ENCODE measurements at places on chromosomes 5 and 9. TPM values are rescaled to one million over a fixed set of nuclear protein-coding genes. Genes with fewer than 3 reads are reported as not detected.

Gene SYK
- total RNA-seq = not detected

Gene LCN2
- total RNA-seq = 0.14 TPM

Gene DEPDC1B
- 6.8 TPM for total RNA-seq

Gene SERF1A
- 5.4 TPM for total RNA-seq

Gene CMYA5
- total RNA-seq = 0.05 TPM

Gene ATG12
- total RNA-seq = 55.3 TPM

Gene ERP44
- total RNA-seq = 9.4 TPM

Gene WASHC1
- 4.7 TPM for total RNA-seq

Gene GNE
- 23.0 TPM for total RNA-seq

Gene RIMOC1
- 14.6 TPM for total RNA-seq

Gene EQTN
- total RNA-seq = not detected

Gene IFNA2
- total RNA-seq = not detected

Gene SPINK1
- not detected for total RNA-seq

Gene MVB12B
- 18.4 TPM for total RNA-seq

Gene PNPLA7
- 1.7 TPM for total RNA-seq

Gene FOXB2
- not detected for total RNA-seq

Gene GKAP1
- 2.6 TPM for total RNA-seq

Gene PCDHB16
- total RNA-seq = 0.17 TPM

Gene BTNL9
- total RNA-seq = 0.05 TPM

Gene RANBP17
- 16.3 TPM for total RNA-seq

Gene TMEM215
- not detected for total RNA-seq

Gene SLC34A3
- total RNA-seq = not detected

Gene GPR21
- total RNA-seq = 0.68 TPM

Gene SPATA31E1
- total RNA-seq = not detected

Gene OR1J2
- total RNA-seq = not detected

Gene GABRB2
- not detected for total RNA-seq

Gene ROPN1L
- 0.68 TPM for total RNA-seq

Gene GHR
- total RNA-seq = 3.2 TPM

Gene PCDHGB4
- total RNA-seq = 14.5 TPM

Gene WNT8A
- total RNA-seq = not detected

Gene RLN2
- total RNA-seq = not detected

Gene ICE1
- total RNA-seq = 37.6 TPM

Gene ENDOG
- 37.3 TPM for total RNA-seq

Gene C9orf40
- total RNA-seq = 4.1 TPM

Gene DIPK1B
- 238 TPM for total RNA-seq

Gene CCL21
- total RNA-seq = 1.4 TPM

Gene CER1
- total RNA-seq = not detected

Gene LRRC19
- not detected for total RNA-seq

Gene SPATA31A3
- not detected for total RNA-seq

Gene FGF10
- total RNA-seq = not detected

Gene INSL6
- not detected for total RNA-seq

Gene OR1L1
- not detected for total RNA-seq

Measured in dermis blood vessel endothelial cell (primary cell).